ENCODE measurements at places on chromosomes 2 and 18.

GRCh38 chr2:127090281-127091120 is 16.5 kb downstream of the BIN1 start:
- no peak for DNase-seq

GRCh38 chr18:11932393-11932792 is 24.3 kb upstream of the MPPE1 start:
- DNase-seq, result no peak

GRCh38 chr2:8249141-8249540 is 432.7 kb upstream of the ID2 start:
- no peak for DNase-seq

- DNase-seq, result no peak
These were observed 24.9 kb downstream of the FHL2 start for GRCh38 chr2:105373895-105374401.

DNA sequence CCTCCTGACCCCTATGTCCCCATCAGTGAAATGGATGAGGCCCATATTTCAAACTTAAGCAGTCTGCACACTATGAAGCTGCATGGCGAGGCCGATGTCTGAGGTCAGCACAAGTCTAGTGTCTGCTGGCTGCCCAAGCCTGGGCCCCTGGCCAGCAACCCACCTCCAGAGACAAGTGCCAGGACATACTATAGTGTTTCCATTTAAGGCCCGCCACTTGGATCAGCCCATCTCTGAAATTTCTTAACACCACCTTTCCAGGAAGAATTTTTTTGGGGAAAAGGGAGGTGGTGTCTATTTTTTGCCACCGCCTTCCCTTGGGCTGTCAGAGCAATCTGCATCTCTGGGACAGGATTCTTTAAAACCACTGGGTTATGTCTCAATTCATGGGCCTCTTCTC is 1.8 kb downstream of the ACVR1 start:
- no peak for DNase-seq

DNA sequence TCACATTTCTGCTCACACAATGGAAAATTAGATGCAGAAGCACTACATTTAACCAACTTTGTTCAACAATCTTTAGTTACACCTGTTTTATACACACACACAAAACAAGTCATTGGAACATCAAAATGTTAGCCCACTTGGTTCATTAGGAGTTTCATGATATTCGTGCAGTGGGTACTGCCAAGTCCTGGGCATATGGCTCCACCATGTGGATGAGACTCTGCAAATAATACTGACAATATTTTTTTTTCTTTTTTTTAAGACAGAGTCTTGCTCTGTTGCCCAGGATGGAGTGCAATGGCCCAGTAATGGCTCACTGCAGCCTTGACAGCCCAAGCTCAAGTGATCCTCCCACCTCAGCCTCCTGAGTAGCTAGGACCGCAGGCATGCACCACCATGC is 34.5 kb upstream of the GRB14 start:
- no peak for DNase-seq

DNA sequence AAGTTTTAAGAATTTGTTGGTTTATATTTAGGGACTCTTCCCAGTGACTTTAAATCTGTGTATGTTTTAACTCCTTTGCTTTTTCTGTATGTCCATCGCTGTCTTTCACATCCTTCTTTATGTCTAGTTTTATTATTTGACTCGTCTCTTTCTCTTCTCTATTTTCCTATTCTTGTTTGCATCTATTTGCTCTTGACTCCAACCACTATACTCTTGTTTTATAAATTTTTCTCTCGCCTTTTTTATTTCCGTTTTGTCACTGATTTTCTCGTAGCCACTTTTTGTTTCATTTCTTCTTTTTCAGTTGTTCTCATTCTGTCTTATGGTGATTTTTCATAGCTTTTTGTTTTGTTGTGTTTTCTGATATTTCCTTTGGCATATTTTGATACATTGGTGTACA is 170.5 kb upstream of the NETO1 start:
- DNase-seq, result no peak

- DNase-seq, result no peak
These were observed 8.4 kb upstream of the SERPINB8 start for GRCh38 chr18:63961435-63961980.

- DNase-seq, result no peak
These were observed 24.4 kb downstream of the SCN9A start for GRCh38 chr2:166351319-166351718.

GRCh38 chr2:117360586-117360985 is 453.9 kb upstream of the DDX18 start:
- no peak for DNase-seq

GRCh38 chr2:65608466-65608865 is 176.1 kb upstream of the SPRED2 start:
- no peak for DNase-seq

DNA sequence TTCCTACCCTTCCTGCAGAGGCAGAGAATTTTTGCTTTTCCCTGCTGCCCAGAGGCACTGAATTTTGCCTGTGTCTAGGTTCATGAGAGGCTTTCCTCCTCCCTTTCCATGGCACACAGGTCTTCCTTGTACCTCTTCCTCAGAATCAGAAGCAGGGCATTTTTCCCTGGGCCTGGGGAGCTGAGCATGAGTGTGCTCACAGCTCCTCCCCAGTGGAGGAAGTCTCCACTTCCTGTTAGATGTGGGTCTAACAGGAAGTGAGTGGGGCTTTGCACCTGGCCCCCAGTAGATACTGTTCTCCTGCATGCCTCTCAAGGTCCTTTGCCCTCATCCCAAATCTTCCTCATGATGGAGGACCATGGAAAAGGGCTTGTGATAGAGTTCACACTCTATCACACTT is 297.2 kb upstream of the FIGN start:
- no peak for DNase-seq

- DNase-seq, result no peak
These were observed 23.7 kb upstream of the AP1S3 start for GRCh38 chr2:223860809-223861738.

DNA sequence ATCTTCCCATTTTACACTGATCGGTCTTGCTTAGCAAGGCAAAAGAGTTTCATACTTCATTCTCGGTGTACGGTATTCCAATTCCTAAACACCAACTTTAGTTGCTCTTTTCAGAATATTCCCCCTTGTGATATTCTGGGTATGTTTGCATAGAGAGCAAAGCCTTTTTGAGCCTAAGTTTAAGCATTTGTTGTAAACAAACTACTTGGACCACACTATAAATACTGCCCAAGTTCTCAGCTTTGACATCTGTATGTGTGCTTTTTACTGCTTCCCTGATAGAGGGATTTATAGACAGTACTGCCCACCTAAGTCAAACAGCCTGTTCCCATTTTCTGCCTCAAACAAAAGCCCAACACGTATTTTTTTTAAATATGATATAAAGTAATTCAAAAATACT is 36.9 kb downstream of the CCBE1 start:
- no peak for DNase-seq

- DNase-seq, result no peak
These were observed 250.1 kb downstream of the PRKCE start for GRCh38 chr2:45901468-45902032.

GRCh38 chr2:11495844-11496681 is 30.1 kb upstream of the E2F6 start:
- no peak for DNase-seq

GRCh38 chr2:188293601-188294351 is 2.1 kb downstream of the GULP1 start:
- no peak for DNase-seq

DNA sequence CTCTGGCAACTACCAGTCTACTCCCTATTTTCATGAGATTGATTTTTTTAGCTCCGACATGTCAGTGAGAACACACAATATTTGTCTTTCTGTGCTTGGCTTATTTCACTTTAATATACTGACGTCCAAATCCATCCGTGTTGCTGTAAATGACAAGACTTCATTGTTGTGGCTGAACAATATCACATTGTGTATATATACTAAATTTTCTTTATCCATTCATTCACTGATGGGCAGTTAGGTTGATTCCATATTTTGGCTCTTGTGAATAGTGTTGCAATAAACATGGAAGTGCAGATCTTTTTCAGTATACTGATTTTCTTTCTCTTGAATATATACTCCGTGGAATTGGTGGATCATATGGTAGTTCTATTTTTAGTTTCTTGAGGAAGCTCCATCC is 5.8 kb upstream of the TTC21B start:
- no peak for DNase-seq

GRCh38 chr2:195579776-195580555 is 77.1 kb upstream of the SLC39A10 start:
- no peak for DNase-seq

DNA sequence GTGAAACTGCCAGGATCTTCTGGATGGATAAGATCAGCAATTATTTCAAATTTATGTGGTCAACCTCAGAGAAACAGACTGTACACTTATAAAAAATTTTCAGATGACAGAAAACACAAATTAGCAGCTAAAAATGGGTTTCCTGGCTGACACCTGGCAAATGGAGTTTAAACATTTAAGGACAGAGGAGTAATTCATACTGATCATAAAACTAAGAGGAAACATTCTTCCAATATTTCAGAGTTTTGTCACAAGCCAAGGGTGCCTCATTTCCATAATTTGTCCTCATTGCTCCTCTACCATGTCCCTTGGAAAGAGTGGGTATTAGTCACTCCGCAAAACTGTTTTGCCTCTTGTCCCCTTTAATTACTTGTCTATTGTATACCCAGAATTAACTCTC is 70.2 kb downstream of the TMEFF2 start:
- DNase-seq, result no peak

GRCh38 chr2:33444967-33445366 is 31.5 kb upstream of the RASGRP3 start:
- DNase-seq, result no peak

DNA sequence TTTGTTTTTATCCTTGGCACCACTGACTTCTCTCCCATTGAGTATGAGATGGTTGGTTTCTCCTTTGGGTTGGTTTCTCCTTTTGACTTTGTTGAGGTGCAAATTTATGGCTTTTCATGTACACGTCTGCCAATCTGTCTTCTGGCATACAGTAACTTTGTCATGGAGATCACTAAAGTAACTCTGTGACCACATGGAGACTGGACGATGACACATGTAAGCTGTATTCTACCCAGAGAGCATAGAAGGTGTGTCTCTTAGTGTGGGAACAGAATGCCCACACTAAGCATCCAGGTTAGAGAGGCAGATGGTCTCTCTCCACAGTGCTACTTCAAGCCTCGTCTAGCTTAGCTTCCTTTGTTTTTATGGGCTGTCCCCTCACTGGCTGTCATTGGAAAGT is 897.5 kb downstream of the SUCLG1 start:
- DNase-seq, result no peak

GRCh38 chr2:133568172-133568571 is at the start of gene NCKAP5:
NCKAP5 (minus strand) TSS chr2:133568463; CDS start chr2:133517526, 50,937 bp downstream.
- no peak for DNase-seq

- no peak for DNase-seq
These were observed 55.1 kb upstream of the IL1RL1 start for GRCh38 chr2:102256276-102256675.

DNA sequence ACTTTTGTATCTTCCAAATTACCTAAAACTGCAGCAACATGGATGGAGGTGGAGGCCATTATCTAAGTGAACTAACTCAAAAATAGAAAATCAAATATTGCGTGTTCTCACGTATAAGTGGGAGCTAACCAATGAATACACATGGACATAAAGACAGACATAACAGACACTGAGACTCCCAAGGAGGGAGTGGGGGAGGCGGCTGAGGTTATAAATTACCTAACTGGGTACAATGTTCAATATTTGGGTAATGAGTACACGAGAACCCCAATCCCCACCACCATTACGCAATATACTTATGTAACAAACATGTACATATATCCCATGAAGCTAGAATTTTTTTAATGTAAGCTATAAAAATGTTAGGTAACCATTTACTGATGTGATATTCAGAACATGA is 119.8 kb downstream of the RTTN start:
- DNase-seq, result no peak

GRCh38 chr18:11322716-11323115 is 173.3 kb upstream of the PIEZO2 start:
- no peak for DNase-seq

GRCh38 chr2:220478305-220479058 is 851.1 kb downstream of the SLC4A3 start:
- no peak for DNase-seq

GRCh38 chr18:5503740-5504139 is 40.1 kb downstream of the EPB41L3 start:
- DNase-seq, result no peak

DNA sequence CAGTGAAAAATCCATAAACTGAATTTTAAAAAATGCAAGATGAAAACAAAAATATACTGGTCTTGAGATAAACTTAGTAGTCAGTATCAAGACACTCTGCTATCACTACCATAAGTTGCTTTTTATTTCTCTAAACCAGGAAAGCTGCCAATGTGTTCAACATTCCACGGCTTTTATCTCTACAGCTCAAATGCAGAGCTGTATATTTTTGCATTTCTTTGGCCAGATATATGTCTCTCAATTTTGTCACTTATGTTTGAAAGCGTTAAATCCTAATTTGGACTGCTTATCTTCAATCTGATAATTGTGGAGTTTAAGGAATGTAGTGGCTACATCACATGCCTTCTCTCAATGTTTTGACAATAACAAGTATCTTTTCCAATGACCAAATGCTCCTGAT is 609.5 kb downstream of the EPHA4 start:
- no peak for DNase-seq

DNA sequence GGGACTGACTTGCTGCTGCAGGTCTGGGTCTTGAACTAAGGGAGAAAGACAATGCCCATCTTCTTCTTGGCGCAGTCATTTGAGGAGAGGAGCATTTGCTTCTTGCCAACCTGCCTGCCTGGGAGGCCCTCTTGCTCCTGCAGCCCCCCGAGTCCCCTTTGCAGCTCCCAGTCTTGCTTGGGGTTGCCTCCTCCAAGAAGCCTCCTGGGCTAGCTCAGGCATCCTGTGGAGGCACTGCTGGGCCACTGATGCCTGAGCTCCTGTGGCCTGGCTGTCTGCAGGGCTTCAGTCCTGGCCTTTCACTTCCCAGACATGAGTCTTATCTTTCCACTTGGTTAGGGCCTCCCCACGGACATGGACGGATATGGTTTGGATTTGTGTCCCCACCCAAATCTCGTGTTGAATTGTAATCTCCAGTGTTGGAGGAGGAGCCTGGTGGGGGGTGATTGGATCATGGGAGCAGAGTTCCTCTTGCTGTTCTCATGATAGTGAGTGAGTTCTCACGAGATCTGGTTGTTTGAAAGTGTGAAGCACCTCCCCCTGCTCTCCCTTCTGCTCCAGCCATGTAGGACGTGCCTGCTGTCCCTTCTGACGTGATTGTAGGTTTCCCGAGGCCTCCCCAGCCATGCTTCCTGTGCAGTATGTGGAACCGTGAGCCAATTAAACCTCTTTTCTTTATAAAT is 17.3 kb downstream of the HPCAL1 start:
- no peak for DNase-seq

DNA sequence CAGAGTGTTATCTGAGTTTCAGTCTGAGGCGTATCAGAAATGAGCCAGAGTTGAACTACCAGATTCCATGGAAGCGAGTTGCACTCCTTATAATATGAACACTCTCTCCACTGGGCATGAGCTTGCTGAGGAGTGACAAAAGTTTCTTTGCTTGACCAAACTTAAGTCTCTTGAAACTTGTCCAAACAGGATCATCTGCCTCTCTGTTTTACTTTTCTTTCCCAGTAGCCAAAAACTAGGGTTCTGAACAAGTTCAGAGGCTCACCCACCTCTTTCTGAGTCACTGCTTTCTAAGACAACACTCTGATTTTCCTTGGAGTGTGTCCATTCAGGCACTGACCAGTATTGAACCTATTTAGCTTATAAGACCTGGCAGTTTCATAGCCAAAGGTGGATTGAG is 233.2 kb upstream of the TCF4 start:
- DNase-seq, result no peak

Data from stimulated activated CD4-positive, alpha-beta T cell treated with anti-CD3 and anti-CD28 coated beads, Interleukin-1b, Interleukin-23, amount 100 ng/mL, for 1 hour (primary cell).